ENCODE measurements at places on chromosomes 2 and 18.
A peak's percentile ranks its signal among the peaks of the same experiment; 100 is the strongest.

DNA sequence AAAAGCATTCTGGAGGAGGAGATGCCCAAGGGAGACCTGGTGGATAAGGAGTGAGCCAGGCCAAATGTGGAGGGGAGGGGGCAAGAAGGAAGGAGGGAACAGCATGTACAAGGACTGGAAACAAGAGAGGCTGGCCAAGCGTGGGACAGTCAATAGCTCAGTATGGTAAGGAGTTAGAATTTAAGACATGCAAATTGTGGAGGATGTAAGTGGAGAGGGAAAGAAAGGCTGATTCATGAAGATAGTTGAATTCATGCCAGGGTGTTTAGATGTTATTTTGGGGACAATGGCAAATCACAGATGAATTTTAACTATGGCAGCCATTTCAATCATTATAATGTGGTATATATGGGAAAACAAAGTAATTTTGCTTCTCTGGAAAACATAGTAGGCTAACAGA lies 462.3 kb downstream of the MEIS1 start:
- no peak for DNase-seq

GRCh38 chr2:24761866-24762265 lies 31.3 kb downstream of the PTRHD1 start:
- DNase-seq: no peak

DNA sequence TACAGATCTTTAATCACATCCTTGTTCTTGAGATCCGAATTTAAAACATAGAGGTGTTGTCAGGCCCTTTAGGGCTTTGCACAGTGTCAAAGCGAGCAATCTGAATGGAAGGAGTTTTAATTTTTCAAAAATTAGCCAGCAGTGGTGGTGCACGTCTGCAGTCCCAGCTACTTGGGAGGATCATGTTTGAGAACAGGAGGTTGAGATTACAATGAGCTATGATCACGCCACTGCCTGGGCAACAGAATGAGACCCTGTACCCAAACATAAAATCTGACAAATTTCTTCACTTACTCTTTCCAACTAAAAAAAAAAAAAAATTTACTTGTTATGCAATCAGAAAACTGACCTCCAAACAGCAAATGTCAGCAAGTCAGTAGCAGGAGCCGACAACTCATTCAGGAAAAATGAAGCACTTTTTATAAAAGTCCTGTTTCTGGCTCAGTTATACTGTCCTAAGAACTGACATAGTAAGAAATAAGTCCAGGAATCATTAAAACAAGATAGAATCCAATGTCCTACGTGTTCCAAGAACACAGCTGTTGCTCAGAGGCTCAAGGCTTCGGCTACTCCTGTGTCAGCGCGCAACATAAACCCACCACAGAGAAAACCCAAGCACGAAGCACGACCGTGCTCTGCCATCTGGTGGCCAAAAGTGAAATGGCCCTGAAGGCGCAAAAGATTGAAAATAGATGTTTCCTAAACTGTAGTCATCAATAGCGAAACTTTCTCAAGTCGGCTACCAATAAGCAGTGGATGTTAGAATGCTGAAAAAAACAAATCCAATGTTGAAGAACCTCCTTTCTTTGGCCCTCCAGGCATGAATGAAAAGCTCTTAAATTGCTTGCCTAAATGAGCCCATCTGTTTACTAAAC lies 138.1 kb downstream of the INO80D start:
- peak; percentile 36 for DNase-seq

GRCh38 chr2:112483042-112483473 lies 1.1 kb downstream of the TTL start:
- DNase-seq: no peak

GRCh38 chr2:191710411-191710900 lies 32.5 kb downstream of the NABP1 start:
- no peak for DNase-seq

DNA sequence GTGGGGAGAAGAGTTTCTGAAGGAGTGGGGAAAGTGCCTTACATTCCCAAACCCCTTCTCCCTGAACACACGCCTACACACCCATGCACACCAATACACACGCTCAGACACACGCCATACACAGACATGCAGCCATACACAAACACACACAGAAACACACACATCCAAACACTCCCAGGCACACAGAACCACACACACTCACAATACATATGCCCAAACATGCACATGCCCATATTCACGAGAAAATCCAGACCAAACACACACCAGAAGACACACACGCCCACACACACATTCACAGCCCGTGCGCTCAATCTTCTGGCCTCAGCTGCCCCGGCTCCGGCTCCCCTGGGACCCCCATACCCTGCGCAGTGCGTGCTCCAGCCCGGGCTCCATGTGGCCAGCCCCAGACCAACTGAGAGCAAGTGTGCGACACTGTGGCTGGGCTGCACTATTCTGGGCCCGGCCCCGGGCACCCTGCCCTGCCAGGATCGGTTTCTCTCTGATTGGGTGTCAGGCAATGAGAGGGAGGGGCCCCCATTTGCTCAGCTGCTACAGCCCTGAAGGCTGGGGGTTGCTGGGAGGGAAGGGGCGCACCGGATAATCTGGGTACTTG lies at the start of gene PRKAG3:
PRKAG3 (minus strand) TSS at position 426 of the 613 bp plus-strand sequence.
- DNase-seq: no peak

DNA sequence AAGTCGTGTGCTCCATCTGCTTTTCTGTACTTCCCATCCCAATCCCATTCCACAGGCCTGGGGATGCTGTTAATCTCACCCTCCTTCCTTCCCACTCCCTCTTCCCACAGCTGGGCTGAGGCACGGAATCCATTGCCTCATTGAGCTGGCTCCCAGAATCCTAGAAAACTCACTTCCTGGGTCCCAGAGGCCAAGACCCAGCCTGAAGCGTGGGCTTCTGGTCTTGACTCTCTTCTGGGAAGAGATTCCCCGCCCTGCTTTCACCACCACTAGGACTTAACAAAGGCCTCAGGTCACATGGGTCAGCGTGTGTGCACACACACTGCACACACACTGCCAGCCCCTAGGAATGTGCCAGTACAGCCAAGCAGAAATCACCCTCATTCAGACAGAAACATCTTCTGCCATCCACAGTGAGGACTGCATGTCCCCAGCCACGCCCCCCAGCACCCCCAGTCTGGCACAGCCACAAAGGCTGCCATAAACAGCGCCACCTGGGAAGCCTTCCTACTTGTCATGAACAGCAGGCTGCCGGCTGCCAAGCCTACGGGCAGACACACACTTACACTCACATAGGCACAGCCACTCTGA lies 165.8 kb downstream of the TNS1 start:
- DNase-seq: no peak

DNA sequence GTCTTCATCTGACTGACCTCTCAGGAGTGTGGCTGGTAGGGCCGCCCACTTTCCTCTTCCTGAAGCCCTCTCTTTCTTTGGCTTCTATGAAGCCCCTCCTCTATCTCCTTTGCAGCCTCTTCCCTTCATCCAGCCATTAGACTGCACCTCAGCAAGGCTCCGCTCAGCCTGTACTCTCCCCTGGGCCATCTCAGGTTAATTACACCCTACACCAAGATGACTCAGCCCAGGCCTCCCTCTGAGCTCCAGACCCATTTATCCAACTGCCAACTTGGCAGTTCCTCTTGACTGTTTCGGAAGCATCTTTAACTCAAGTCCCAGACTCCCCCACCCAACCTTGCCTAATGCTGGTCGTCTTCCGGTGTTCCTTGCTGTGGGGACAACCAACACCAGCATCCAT lies 5.8 kb upstream of the WNT6 start:
- DNase-seq: no peak

- DNase-seq: no peak
Observed at GRCh38 chr2:107412209-107412904, 414.3 kb upstream of the RGPD4 start.

- no peak for DNase-seq
Observed at GRCh38 chr2:138782383-138782782, 2.2 kb upstream of the NXPH2 start.

DNA sequence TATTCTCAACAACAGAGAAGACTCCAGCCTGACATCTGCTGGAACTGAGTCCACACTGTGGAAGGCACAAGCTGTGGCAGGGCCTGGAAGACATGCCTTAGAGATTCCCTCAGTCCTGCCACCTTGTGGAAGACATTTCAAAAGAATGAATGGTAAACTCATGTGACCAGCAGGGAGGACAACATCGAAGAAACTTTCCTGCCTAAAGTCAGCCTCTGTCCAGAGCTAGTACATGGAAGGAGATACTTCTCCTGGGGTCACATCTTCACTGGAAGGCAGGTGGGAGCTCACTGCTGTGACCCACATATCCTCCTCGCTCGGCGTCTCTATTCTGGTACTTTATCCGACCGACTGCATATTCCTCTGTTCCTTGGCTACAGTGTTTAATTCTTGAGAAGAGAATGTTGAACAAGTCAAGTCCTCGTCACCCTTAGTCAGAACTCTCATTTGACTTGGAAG lies 59.5 kb downstream of the PUM2 start:
- peak; percentile 5 for DNase-seq

- DNase-seq: no peak
Observed at GRCh38 chr18:477565-477964, 22.9 kb downstream of the COLEC12 start.

DNA sequence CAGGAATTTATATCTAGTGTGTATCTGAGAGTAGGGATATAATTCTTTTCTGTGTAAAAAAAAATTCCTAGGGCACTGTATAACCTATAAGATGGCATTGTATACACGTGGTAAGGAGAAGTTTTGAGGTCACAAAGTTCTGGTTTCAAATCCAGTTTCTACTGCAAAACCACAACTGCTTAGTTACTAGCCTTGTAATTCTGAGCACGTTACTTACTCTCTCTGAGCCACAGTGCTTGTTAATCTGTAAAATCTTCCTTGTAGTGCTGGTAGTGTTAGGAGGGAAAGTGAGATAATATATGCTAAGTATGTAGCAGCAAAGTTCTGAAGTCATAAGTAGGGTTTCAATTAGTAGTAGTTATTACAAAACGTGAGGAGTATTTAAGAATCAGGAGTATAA lies 175.4 kb downstream of the SATB2 start:
- no peak for DNase-seq

DNA sequence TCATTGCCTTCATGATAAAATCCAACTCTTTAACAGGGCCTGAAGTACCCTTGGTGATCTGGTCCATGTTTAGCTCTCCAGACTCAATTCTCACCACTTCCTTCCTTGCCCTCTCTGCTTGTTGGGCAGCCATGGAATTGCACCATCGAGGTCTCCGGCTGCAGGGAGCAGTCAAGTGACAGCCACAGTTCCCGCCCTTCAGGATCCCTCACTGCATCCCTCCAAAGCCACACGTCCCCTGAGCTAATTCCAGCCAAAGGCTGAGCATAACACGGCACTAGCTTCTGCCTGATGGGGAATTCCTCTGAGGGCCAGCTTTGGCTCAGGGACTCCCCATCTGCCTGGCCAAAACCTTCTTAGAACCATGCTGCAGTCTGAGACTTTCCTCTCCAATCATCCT lies 47.4 kb upstream of the SLC1A4 start:
- DNase-seq: no peak

GRCh38 chr2:27019931-27020855 lies 12.6 kb upstream of the TMEM214 start:
- DNase-seq: no peak

GRCh38 chr2:161250864-161251436 lies 57.3 kb upstream of the PSMD14 start:
- DNase-seq: no peak

- no peak for DNase-seq
Observed at GRCh38 chr2:132581991-132582738, 87.8 kb downstream of the LYPD1 start.

DNA sequence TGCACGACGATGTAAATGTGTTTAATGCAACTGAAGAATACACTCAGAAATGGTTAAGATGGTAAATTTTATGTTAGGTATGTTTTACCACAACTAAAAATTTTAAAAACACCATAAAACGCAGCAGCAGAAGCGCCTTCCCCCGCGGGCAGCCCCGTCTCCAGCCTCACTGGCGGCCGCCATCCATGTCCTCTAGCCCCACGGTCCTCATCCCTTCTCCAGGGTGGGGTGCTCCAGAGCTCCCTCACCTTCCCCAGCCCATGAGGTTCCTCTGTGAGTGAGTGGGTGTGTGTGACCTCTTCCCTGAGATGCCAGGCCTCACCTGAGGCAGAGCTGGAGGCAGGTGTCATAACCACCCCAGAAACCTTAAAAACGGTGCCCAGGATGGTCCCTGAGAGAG lies 17.0 kb downstream of the INHBB start:
- DNase-seq: no peak

- DNase-seq: no peak
Observed at GRCh38 chr2:236273126-236273525, 8.9 kb upstream of the ASB18 start.
